Right ventricle myocardium inferior (tissue), 1 donor: ENCODE measurements at places on chromosomes 5 and 9. TPM values are rescaled to one million over a fixed set of nuclear protein-coding genes. Genes with fewer than 3 reads are reported as not detected.

NUP214 gene
- 20.8 TPM for total RNA-seq

ARHGEF28 gene
- 1.9 TPM for total RNA-seq

GFI1B gene
- 0.43 TPM for total RNA-seq

CDKN2A gene
- total RNA-seq, result 0.49 TPM

SLU7 gene
- 46.9 TPM for total RNA-seq

PTPN3 gene
- total RNA-seq, result 46.7 TPM

ZNF608 gene
- total RNA-seq, result 9.3 TPM

MCTP1 gene
- 8.5 TPM for total RNA-seq

TEX10 gene
- 7.5 TPM for total RNA-seq

ENTPD8 gene
- total RNA-seq, result not detected

GRIA1 gene
- total RNA-seq, result not detected

GABBR2 gene
- 0.38 TPM for total RNA-seq

SPATA31E1 gene
- not detected for total RNA-seq

NOL8 gene
- total RNA-seq, result 14.2 TPM

GPR107 gene
- total RNA-seq, result 21.8 TPM

WNT8A gene
- not detected for total RNA-seq

CCNO gene
- not detected for total RNA-seq

ACTBL2 gene
- total RNA-seq, result not detected

PCDHA9 gene
- total RNA-seq, result not detected

SLCO4C1 gene
- total RNA-seq, result 0.08 TPM

CDX1 gene
- total RNA-seq, result not detected

PCDHA12 gene
- total RNA-seq, result not detected

SLC31A1 gene
- 12.0 TPM for total RNA-seq

LCN10 gene
- total RNA-seq, result 11.3 TPM

FOXD4L4 gene
- not detected for total RNA-seq

MSX2 gene
- total RNA-seq, result 1.4 TPM

ANGPTL2 gene
- total RNA-seq, result 37.1 TPM

GNAQ gene
- total RNA-seq, result 15.9 TPM

AGGF1 gene
- total RNA-seq, result 14.5 TPM
